ENCODE measurements at places on chromosomes 2 and 18.

DNA sequence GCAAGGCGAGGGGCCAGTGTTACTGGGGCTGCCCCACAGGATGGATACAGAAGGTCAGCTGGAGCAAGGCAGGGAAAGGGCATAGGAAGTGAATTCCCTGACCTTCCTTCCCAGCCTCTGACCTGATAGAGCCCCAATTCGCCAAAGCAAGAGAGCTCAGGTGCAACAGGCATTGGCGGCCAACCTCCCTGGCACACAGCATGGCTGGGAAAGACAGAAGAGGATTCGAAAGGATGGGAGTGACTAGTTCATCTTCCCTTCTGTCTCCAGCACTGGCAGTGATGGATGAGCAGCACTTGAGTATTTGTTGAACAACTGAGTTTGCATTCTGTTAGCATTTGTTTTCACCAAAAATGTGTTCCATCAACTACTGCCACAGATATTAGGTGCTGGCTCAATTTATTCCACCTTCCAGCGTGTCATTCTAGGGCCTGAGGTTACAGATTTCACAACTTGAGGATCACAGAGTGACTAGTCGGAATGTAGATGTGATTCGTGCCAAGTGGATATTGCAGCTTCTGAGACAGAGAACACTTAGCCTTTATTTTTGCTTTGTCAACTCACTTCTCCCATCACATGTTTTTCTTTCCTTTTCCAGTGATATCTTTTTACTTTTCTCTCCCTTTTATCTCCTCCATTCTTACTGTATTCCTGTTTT is 6.2 kb downstream of the COPS8 start:
- no peak for DNase-seq

- no peak for DNase-seq
These were observed at the start of gene DQX1 for GRCh38 chr2:74525717-74526648. TSS of gene DQX1 (minus strand) at chr2:74526231. CDS start at chr2:74525729, 502 bp downstream.

DNA sequence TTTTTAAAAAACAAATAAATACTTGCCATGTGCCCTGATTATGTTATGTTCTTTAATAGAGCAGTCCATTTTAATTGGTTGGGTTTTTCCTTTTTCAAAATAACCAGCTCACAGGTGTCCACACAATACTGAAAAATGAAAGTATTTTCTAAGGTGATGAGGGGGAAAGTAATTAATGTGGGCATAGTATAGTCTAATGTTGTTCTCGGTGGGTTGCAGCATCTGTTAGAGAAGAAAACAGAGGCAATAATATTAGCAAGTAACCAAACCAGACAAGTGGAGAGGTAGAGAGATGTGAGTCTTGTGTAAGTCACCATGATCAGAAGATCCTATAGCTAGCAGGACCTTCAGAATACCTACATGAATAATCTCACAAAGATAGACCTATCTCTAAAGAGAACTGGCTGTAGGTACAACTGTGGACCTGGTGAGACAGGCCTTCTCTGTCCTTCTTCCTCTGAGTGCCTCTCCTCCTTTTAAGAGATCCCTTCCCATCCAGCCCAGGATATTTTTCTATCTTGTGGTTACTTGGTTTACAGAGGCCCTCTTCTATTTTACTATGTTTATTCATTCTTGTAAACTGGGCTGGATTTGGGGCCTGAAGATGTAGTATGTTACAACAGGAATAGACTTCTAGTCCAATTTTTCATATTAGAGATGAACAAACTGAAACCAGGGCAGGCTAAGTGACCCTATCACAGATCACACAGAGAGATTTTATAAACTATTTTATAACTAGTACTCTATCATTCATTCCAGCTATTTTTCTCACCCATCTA is 67.1 kb upstream of the MSTN start:
- no peak for DNase-seq

GRCh38 chr18:41899535-41899934 is 55.5 kb upstream of the PIK3C3 start:
- no peak for DNase-seq

GRCh38 chr2:46098621-46099062 is 198.6 kb upstream of the EPAS1 start:
- DNase-seq, result no peak

DNA sequence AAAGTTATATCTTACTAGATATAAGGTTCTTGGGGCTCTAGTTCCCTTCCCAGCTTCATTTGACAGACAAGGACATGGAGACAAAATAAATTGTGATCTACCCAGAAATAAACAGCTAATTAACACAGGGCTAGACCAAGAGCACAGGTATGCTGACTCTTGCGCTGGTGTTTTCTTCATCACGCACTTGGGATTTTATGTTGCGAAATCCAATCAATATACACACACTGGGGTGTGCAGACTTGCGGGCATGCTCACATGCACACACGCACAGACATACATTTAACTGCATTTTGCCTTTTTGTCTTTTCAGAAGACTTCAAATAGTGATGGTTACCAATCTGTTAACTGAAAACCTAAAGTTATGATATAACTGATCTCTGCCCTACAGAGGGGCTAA is 91.2 kb downstream of the LRATD1 start:
- DNase-seq, result no peak

DNA sequence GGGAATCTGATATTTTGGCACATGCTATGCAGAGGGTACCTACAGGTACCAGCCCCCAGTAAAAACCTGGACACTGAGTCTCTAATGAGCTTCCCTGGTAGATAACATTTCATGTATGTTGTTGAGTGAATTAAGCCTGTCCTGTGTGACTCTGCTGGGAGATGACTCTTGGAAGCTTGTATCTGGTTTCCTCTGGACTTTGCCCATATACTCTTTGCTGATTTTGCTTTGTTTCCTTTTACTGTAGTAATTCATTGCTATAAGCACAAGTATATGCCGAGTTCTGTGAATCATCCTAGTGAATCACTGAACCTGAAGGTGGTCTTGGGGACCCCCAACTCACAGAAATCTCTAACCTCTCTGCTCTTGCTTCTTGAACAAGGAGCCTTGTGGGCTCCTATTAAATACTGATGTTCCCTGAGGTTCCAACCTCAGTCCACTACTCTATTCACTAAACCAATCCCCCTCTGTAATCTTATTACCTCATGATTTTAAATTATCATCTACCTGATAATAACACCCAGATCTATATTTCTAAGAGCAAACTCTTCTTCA is 94.3 kb upstream of the WDSUB1 start:
- DNase-seq, result no peak

- no peak for DNase-seq
These were observed 68.6 kb downstream of the SMIM21 start for GRCh38 chr18:75358928-75359327.

- DNase-seq, result no peak
These were observed 237.3 kb downstream of the DCDC2C start for GRCh38 chr2:3940661-3941060.

- peak; percentile 53 for DNase-seq
These were observed 11.3 kb downstream of the STK17B start for GRCh38 chr2:196160101-196160500.

- no peak for DNase-seq
These were observed 5.4 kb upstream of the TDRD15 start for GRCh38 chr2:21118302-21118920.

DNA sequence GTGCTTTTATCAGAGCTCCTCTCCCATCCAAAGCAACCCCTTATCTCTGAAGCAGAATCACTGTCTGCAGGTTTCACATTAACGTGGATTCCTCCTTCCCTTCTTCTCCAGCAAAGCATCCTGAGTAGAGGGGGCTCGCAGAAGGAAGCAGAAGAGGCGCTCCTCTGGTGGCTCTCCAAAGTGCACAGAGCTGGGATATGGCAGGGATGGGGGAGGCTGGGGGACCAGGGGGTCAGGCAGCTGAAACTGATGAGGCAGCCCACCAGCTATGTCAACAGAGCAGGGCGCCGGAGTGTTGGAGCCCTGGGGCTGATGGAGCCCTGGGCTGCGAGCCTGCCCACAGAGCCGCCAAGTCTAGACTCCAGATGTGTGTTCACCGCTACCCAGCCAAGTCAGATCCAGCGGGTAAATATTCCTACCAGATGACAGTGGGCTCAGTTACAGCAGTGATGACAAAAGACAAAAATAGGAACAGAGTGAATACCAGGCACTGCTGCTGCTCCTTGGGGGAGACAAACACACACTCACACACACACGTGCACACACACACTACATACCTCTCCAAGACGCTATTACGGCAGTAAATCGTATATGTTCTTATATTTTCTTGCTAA is 678.3 kb upstream of the ID2 start:
- DNase-seq, result peak; percentile 45

GRCh38 chr2:110853948-110854347 is 121.6 kb downstream of the ACOXL start:
- DNase-seq, result no peak

- no peak for DNase-seq
These were observed 223.5 kb downstream of the PIK3C3 start for GRCh38 chr18:42178376-42179080.

- DNase-seq, result no peak
These were observed 85.6 kb downstream of the IKZF2 start for GRCh38 chr2:213065583-213066442.

DNA sequence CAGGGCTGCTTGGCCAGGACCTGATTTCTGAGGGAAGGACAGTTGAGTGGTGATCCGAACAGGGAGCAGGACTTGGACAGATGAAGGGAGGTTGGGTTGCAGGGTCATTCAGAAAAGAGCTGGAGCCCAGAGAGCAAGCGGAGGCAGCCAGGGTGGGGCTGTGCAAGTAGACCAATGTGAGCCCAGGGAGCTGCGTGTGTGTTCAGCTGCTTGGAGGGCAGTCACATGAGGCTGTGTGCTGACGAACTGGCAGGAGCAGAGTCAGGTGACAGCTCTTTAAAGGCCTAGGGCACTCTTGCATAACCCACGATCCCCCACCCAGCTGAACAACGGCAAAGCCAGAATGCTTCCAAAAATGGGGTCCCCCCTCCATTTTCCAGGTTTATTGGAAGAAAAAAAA is 4.6 kb upstream of the MLPH start:
- no peak for DNase-seq

DNA sequence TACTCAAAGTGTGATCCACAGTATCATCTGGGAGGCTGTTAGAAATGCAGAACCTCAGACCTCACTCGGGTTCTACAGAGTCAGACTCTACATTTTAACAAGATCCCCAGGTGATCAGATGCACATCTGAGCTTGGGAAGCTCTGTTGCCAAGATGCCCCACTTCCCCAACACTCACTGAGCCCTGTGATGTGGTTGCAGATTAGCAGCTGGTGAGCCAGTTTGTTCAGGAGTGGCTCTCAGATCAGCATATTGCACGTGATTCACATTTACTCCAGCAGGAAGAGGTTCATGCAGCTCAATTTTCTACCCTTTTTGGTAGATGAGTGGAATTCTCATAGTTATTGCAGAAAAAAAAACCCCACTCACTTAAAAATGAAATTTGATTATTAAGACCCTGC is 96.4 kb downstream of the VIT start:
- DNase-seq, result no peak

DNA sequence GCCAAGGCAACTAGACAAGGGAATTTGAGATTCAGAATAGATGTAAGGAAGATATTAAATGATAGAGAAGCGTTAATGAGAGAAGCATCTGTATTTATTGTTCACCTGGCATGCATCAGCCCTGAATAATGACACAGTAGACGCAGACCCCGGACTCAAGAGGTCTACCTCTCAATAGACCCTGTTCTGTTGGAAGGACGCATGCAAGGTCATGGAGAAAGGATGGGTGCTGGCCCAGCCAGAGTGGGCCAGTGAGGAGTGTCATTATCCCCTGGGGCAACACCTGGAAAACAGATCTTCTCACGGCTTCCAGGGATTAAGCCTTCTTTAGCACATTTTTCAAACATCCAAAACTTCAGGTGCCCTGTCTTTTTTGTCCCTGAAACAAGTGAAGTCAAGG is 461.0 kb downstream of the EIPR1 start:
- DNase-seq, result no peak

GRCh38 chr2:235534678-235535422 is 41.0 kb downstream of the AGAP1 start:
- DNase-seq, result no peak

- DNase-seq, result no peak
These were observed 97.6 kb upstream of the SLC39A10 start for GRCh38 chr2:195559431-195559914.

- peak; percentile 78 for DNase-seq
These were observed 239.4 kb upstream of the TANK start for GRCh38 chr2:160920791-160921303.

GRCh38 chr2:9243357-9243756 is 36.7 kb downstream of the ASAP2 start:
- DNase-seq, result no peak

- no peak for DNase-seq
These were observed 5.4 kb downstream of the CWC22 start for GRCh38 chr2:180001726-180002125.

DNA sequence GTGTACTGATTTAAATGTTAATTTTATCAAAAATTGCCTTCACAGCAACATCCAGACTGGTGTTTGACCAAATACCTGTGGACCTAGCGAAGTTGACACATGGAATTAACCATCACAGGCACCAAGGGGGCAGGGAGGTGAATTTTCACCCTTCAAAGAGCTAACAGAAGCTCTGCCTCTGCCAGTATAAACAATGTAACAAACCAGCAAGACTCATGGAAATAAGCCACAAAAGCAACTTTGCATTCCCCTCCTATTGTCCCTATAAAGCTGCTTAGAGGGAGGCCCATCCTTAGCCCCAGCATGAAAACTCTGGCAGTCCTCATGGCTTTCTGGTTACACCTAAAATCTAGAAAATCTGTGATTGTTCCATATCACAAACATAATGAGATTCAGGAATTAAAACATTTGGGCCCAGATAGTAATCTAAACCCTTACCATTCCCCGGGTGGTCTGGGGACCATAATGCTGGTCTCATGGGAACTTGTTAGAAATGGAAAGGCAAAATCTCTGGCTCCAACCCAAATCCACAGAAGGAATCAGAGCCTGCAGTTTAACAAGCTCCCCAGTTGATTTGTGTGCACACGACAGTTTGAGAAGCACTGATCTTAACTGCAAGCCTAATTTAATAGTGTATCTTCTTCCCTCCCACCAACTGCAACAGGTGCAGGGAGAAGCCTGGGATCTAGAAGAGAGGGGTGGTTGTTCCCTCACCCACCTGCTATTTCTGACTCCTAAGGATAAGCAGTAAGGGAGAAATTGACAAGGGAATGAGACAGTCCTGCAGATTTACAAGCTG is 23.1 kb downstream of the SERPINB11 start:
- no peak for DNase-seq

GRCh38 chr2:45287045-45287444 is 277.8 kb upstream of the SIX2 start:
- DNase-seq, result no peak

- DNase-seq, result no peak
These were observed 175.4 kb downstream of the ANTXR1 start for GRCh38 chr2:69188182-69188900.

DNA sequence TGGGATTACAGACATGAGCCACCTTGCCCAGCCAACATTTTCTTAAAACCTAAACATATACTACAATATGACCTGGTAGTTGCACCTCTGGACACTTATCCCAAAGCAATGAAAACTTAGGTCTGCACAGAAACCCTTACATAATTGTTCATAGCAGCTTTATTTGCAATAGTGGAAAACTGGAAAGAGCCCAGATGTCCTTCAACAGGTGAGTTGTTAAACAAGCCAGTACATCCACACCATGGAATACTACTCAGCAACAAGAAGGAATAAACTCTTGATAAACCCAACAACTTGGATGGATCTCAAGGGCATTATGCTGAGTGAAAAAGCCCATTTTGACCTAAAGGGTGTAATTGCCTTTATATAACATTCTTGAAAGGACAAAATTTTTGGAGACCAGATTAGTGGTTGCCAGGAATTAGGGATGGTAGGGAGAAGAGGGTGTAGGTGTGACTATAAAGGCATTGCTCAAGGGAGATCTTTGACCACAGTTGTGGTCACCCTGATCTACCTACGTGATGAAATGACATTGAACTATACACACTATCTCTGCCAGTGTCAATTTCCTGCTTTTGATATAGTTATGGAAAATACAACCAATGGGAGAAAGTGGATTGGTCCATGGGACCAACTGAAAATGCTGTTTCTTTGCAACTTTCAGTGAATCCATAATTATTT is 11.9 kb upstream of the AMMECR1L start:
- no peak for DNase-seq
